ENCODE measurements at places on chromosomes 3 and 15.

DNA sequence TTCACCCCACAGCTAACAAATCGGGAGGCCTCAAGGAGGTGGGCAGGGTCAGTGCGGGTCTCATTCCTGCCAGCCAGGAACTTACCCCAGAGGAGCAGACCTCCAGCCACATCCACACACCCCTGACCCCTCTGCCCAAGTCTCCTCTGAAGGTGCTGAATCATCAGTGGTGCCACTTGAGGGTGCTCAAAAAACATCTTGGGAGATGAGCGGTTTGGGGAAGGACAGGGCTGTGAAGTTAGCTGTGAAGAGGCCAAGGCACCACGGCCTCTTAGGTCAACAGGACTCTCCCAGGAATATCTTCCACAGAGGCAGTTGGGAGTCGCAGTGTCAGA lies 1.2 kb downstream of the DAPK2 start:
- no peak for DNase-seq

- no peak for DNase-seq
Observed at GRCh38 chr15:101307048-101307896, 12.2 kb upstream of the SNRPA1 start.

- no peak for DNase-seq
Observed at GRCh38 chr3:29898171-29898965, 617.5 kb downstream of the RBMS3 start.

GRCh38 chr3:15539066-15539465 lies 17.6 kb upstream of the COLQ start:
- DNase-seq, result no peak

- peak; percentile 20 for DNase-seq
Observed at GRCh38 chr3:44682182-44682896, 30.1 kb upstream of the ZNF502 start.

All from AG08396 (cell line).